ENCODE measurements at places on chromosomes 2 and 18. TPM values are rescaled to one million over a fixed set of nuclear protein-coding genes. Genes with fewer than 3 reads are reported as not detected.

Gene IL1F10
- total RNA-seq = not detected

DNA sequence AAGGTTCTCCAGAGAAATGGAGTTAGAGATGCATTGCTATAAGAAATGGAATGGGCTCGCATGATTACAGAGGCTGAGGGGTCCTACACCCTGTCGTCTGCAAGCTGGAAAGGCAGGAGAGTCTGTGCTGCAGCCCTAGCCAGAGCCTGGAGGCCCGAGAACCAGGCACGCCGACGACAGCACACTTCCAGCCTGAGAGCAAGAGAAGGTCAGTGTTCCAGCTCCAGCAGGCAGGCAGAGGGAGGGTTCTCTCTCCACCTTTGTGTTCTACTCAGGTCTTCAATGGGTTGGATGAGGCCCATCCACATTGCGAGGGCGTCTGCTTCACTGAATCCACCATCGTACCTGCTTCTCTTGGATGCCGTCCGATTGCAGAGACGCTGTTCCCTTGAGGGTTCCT is 177.6 kb upstream of the HDAC4 start:
- no peaks in the 10 kb centered on the region for H3K4me1 ChIP-seq
- H3K4me3 ChIP-seq = no peak overlapping the region
- peak; percentile 31 for DNase-seq

Gene MRO
- total RNA-seq = 3.2 TPM

Gene RPRM
- total RNA-seq = 1.1 TPM

DNA sequence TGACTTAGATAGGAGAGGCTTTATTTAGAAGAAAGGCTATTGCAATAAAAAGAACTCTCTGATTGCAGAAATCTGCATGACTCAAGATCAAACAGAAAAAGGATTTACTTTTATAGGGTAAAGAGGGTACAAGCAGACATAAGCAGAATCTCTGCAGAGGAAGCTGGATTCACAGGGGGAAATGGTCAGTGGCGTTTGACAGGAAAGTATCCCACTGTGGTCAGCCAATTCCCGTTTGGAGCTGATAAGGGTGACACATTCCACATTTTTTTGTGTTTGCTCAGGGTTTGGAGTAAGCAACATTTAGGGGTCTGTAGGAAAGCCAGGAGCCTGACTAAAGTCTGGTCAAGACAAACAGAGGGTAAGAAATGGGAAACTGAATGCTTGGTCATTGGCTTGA is 23.9 kb upstream of the SCYGR5 start:
- no peaks in the 10 kb centered on the region for H3K27me3 ChIP-seq
- no peaks in the 10 kb centered on the region for H3K4me1 ChIP-seq
- H3K4me3 ChIP-seq = no peak overlapping the region
- no peak overlapping the region for H3K27ac ChIP-seq
- no peak for DNase-seq
- H3K36me3 ChIP-seq = no peaks in the 10 kb centered on the region

DNA sequence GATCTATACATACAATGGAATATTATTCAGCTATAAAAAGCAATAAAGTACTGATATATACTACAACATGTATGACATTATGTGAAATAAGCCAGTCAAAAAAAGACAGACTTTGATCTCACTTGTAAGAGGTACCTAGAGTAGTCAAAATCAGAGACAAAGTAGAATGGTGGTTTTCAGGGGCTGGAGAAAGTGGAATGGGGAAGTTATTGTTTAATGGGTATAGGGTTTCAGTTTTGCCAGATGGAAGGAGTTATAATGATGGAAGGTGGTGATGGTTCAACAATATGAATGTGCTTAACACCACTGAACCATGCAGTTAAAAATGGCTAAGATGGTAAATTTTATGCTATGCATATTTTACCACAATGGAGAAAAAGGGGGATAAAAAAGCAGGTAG is 6.3 kb downstream of the COBLL1 start:
- H3K36me3 ChIP-seq = no peaks in the 10 kb centered on the region
- H3K27ac ChIP-seq = no peak overlapping the region

DNA sequence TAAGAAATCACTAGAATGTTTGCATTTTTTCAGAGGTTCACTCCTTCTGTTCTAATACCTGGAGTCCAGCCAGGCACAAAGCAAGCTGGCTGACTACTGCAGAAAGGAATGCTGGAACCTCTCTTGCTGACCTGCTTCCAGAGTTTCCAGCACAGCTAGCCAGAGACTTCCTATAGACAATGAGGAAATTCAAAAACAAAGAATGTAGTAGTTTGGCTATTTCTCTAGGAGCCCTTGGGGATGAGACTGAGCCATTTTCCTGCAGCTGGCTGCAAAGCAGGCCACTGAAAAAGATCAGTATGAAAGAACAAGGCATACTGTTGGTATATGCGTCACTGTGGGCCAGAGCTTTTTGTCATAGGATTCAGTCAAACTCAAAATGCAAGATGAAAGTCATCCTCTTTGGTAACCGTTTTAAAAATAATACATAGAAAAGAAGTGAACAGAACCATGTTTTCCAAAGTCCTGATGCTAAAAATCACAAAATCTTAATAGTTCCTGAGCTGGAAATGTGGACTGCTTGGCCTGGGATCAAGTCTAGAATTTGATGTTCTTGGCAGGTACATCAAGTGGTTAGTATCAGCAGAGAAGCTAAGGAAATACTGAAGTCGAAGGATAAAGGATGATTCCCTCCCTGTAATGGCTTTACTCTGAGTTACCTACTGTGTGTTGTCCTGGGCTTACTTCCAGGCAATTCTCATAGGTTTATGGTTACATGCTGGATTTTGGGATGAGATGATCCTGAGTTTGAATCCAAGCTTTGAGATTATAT is 9.0 kb upstream of the DSEL start:
- H3K36me3 ChIP-seq = no peaks in the 10 kb centered on the region
- H3K4me1 ChIP-seq = no peaks in the 10 kb centered on the region
- no peak for DNase-seq
- peak overlapping the region; percentile 74 for H3K27ac ChIP-seq
- H3K27me3 ChIP-seq = no peaks in the 10 kb centered on the region

All from aorta (tissue), 5 donors.